ENCODE measurements at places on chromosomes 16 and 17.

DNA sequence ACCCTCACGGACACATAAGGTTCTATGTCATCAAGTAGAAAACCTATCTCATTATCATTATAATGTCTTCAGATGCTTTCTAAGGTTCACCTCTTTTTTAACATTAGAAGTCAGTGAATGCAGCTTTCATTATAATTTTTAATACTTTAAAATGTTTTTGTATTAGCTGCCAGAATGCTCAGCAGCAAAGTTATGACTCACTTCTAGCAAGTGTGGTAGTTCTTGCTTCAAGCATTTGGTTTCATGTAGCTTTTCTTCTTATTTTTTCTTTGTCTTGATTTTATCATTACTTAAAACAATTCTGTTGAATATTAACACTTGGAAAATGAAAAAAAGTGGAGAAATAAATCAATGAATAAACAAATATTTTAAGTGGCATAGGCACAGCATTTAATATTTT lies 23.4 kb downstream of the LPCAT2 start:
- no peak for DNase-seq

DNA sequence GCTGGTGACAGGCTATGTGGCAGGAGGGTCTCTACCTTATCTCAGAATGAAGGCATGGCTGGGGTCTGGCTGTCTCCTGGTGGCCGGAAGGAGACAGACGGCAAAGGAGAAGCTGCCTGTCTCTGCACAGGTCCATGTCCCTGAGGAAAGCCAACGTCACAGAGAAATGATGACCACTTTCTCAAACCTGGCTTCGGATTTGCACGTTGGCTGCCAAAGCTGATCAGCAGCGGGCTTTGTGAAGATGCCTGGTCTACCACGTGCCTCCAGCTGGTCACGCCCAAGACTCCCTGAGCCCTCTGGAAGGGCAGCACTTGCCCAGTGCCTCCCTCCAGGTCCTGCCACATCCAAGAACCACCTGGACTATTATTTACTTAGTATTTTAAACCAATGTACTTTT lies 8.4 kb downstream of the DEXI start:
- DNase-seq: no peak

GRCh38 chr16:88978608-88979346 lies 1.8 kb upstream of the CBFA2T3 start:
- DNase-seq: no peak

DNA sequence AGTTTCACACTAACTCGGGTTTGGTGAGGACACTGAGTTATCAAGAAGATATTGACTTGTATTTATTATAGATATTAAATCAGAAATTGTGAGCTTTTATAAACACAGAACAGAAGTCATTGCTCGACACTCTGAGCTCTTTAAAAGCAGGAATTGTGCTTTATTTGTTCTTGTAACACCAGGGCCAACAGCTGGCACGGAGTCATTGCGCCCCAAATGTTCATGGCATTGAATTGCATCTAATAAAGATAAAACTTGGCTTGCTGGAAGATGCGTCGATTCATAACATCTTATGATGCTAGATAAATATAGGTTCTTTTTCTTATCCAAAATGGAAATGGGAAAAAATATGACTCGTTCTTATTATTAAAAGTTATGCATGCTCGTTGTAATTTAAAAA lies 11.8 kb upstream of the MLYCD start:
- no peak for DNase-seq

- DNase-seq: no peak
These were observed 123.9 kb downstream of the RPTOR start for GRCh38 chr17:80668375-80669148.
